ENCODE measurements at places on chromosomes 5 and 9.

DNA sequence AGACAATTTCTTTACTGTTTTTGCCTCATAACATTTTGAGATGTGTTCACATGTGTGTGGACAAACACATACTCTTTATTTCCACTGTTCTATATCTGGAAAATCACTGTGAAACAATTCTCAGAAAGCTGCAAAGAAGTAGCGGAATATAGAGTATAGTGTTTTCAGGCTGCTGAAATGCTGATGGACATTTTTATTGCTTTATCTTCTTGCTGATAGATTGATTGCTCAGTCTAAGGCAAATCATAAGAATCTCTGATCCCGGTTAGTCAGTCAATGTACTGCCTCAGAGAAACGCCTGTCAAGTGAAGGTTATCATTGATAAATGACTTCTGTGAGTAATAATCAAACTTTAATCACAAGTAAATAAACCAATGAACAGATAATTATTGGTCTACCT is 364.9 kb upstream of the CTNND2 start:
- DNase-seq, result no peak

DNA sequence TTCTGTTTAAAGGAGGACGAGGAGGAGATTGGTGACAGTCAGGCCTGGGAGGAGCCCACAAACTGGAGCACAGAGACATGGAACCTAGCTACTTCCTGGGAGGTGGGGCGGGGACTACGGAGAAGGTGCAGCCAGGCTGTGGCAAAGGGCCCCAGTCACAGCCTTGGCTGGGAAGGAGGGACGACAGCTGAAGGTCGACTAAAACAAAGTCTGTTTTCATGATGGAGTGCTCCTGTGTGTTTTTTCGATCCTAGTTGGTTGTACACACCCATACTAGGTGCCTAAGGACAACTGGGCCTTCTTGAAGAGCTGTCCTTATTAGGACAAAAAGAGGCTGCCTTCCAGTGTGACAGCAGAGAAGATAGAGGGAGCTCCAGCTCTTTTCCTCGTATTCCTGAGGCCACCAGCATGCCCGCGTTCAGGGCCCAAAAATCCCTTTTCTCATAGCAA is 2.9 kb downstream of the CCDC107 start:
- DNase-seq, result peak; percentile 69

DNA sequence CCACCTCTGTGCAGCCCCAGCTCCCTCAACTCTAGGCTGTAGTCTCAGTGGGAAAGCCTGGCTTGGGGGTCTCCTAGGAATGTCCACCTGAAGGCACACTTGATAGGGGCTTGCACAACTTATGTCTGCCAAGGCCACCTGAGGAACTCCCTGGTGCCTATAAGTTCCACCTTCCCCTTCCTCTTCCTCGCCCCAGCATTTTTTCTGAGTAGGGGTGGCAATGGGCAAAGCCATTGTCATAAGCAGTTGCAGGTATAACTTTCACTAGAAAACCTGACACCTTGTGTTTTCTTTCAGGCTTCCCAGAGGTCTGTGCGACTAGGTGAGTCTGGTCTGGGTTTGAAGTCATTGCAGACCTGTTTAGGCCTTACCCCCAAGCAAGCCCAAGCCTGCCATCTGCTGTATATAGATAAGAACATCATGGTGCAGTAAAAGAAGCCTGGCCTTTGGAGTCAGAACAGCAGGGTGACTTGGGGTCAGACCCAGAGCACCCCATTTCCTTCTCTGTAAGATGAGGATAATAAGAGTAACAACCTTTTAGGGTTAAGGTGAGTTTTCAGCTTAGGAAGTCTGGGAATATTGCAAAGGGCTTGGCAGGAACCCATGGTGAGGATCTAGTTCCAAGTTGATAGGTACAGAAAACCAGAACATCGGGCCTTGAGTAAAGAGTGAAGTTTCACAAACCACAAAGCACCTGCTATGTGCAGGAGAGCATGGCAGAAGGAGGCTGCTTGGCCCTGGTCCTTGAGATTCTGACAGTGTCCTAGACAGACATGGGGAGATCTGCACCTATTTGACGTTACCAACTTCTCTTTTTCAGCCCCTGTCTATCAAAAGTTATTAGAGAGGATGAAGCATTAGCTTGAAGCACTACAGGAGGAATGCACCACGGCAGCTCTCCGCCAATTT is 33.8 kb downstream of the TGFBI start:
- DNase-seq, result peak; percentile 52

DNA sequence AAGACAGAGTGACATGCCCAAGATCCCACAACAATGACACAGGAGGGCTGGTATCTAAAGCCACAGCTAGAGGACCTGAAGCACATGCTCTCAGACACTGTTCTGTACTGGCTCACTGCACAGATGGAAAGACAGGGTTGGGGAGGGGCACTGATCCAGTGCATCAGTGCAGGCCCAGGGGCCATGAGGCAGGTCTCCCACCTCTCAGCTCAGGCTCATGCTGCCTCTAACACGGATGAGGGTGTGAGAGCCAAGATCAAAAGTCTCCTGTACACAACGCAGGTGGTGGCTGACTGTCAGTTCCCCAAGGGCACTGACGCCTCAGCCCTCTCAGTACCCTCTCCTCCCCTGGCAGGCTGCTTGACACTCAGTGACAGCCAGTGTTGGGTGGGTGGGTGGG is 10.9 kb downstream of the RAPGEF1 start:
- DNase-seq, result peak; percentile 64

DNA sequence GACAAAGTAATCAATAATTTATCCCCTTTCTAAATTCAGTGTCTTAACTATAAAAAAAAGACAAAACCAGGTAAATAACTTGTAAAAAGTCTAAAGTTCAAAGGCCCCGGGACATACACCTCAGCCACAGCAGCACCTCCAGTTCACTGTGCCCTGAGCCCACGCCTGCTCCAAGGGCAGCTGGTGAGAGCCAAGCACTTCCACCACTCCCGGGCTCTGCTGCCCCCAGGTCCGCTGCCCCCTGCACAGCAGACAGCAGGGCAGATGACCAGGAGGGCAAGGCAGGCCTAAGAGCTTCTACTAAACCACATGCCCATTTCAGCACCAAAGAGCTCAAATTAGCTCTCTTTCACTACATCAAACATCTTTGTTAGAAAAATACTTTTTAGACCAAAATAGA is 91.9 kb downstream of the CAMSAP1 start:
- no peak for DNase-seq

GRCh38 chr9:111287127-111287526 is 42.9 kb downstream of the OR2K2 start:
- DNase-seq, result no peak

- DNase-seq, result no peak
Measured at GRCh38 chr9:99650187-99650874, 171.4 kb upstream of the NR4A3 start.

GRCh38 chr9:107170801-107171200 is 112.3 kb upstream of the RAD23B start:
- DNase-seq, result no peak

DNA sequence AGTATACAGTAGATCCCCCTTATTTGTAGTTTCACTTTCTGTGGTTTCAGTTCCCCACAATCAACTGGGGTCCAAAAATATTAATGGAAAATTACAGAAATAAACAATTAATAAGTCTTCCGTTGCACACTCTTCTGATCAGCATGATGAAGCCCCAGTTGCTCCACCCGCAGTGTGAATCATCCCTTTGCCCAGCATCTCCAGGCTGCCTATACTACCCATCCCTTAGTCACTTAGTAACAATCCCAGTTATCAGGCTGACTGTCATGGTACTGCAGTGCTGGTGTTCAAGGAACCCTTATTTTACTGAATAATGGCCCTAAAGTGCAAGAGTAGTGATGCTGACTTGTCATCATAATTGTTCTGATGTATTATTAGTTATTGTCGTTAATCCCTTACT is 28.9 kb downstream of the SHC3 start:
- peak; percentile 22 for DNase-seq

GRCh38 chr5:112973904-112974303 is 2.7 kb upstream of the DCP2 start:
- no peak for DNase-seq

GRCh38 chr9:134942011-134942787 is 24.5 kb upstream of the FCN1 start:
- DNase-seq, result no peak

DNA sequence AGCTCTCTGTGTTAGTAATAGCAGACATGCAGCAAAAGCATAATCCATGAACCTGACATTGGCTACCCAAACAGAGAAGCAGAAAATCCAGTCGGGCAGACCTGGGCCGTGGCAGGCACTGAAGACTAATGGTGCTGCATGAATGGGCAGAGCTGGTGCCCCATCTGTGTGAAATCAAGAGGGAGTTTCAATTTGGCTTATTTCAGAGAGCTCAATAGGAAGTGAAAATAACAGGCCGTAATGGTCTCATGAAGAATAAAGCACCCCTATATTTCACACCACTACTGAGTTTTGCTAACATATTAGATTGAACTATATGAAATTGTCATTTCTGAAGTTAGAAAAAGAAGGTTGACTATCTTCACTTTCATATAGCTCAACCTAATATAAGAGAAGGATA is 149.7 kb downstream of the ENC1 start:
- no peak for DNase-seq

DNA sequence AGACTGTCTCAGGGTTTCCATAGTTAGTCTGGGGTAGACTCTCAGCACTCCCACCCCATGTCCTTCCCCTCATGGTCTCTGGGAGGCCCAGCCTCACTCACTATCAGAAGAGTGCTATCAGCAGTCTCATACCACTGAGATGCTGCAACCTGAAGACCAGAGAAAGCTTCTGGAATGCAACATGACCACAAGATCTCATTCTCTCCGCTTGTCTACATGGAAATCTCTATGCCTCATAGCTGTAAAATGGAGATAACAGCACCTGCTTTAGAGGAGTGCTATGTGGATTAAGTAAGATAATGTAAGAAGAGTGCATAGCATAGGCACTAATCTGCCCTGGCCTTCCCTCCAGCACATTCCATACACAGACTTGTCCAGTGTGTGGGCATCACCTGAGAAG is 47.0 kb upstream of the ZNF169 start:
- peak; percentile 28 for DNase-seq

DNA sequence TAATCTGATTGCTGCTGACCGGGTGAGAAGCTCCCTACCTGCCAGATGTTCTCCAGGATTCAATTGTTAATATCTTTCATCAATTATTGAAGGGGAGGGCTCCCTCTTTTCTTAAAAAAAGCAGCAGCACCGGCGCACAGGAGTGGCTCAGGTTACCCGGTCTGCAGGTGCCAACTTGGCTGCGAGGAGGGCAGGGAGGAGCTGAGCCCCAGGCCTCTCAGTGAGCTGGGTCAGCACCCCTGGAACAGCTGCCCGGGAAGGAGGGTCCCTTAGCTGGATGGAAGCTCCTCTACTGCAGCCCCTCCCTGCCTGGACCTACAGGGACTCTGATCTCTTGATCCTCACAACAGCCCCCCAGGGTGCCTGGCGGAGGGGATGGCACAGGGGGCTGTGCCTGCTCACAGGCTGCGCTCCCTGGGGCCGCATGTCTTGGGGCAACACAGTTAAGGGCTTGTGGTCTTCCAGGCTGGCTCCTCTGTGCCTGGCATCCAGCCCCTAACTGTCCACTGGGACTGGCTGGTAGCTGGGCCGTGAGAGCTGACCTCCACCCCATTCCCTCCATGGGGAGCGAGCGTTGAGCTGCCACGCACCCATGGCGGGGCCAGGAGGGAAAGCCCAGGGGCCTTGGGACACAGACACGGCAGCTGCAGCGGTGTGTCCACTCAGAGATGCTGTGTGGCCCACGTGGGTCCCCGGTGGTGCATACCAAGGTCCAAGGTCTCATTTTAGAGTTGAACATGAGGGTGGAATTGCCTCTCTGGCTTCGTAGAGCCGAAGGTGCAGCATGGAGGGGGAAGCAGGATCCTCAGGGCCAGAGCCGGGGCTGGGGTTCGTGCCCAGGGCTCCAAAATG is 28.6 kb upstream of the TMEM250 start:
- DNase-seq, result no peak
